Uterus (tissue), 4 donors: ENCODE measurements at places on chromosomes 2 and 18. TPM values are rescaled to one million over a fixed set of nuclear protein-coding genes. Genes with fewer than 3 reads are reported as not detected.

The HJURP gene
- not detected for total RNA-seq

The MLPH gene
- total RNA-seq = 3.2 TPM

The HNRNPA3 gene
- total RNA-seq = 56.4 TPM

DNA sequence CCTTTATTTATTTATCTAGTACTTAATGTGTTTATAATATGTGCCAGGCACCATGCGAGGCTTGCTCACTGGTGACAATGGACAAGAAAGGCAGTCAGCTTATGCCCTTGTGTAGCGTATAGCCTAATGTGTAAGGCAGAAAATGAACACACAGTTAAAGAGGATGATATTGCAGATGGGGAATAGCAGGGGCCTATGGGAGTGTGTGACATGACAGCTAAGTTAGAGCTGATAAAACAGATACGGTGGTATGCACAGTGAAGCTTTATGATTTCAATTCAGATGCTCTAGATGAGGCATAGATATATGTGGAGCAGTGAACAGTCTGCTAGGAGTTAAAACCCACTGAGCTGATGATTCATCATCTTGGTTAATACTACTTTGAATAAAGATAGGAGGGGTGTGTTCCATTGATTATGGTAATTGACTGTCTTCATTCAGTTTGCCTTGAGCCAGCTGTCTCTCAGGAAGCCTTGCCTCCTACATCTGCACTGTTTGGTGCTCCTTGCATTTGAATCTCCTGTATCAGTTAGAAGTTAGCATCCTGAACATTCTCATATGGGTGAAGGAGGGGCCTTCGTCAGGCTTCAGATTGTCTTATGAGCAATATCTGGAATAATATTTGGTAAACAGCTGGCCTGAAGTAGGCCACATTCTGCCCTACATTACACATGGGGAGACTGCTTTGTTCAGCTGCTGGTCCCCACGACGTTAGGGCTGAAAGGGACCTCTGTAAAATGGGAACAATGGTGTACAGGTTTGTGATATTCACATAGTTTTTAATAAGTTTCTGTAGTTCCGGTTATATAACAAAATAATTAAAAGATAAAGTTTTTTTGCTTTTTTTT is 13.2 kb downstream of the MAP4K4 start:
- no peaks in the 10 kb centered on the region for H3K27me3 ChIP-seq
- H3K4me1 ChIP-seq = no peaks in the 10 kb centered on the region
- no peak overlapping the region for H3K27ac ChIP-seq
- H3K4me3 ChIP-seq = no peak overlapping the region
- no peak for DNase-seq

DNA sequence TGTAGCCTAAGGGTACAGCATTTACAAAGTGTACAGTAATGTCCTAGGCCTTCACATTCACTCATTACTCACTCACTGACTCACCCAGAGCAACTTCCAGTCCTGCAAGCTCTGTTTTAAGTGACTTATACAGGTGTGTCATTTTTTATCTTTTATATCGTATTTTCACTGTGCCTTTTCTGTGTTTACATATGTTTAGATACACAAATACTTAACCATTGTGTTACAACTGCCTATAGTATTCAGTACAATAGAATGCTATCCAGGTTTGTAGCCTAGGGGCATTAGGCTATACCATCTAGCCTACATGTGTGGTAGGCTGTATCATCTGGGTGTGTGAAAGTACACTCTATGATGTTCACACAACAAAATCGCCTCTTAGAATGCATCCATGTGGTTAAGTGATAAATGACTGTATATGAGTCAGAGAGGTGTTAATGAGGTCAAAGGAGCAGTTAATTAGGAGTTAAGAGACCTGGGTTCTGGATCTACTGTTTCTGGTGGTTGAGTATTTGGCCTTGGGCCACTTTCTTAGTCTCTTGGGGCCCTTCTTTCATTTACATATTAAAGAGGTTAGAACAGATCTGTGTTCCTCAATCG is 149.1 kb downstream of the GREB1L start:
- no peak overlapping the region for H3K27ac ChIP-seq
- no peaks in the 10 kb centered on the region for H3K4me1 ChIP-seq

GRCh38 chr2:74617122-74617521 is 31.0 kb downstream of the M1AP start:
- H3K27me3 ChIP-seq = no peaks in the 10 kb centered on the region
- H3K4me3 ChIP-seq = no peak overlapping the region
- H3K4me1 ChIP-seq = no peaks in the 10 kb centered on the region
- no peak overlapping the region for H3K27ac ChIP-seq
- no peak for DNase-seq
- H3K36me3 ChIP-seq = no peaks in the 10 kb centered on the region

- no peaks in the 10 kb centered on the region for H3K4me1 ChIP-seq
- H3K4me3 ChIP-seq = no peak overlapping the region
- DNase-seq = no peak
- no peaks in the 10 kb centered on the region for H3K27me3 ChIP-seq
- H3K27ac ChIP-seq = no peak overlapping the region
- H3K36me3 ChIP-seq = no peaks in the 10 kb centered on the region
Measured at GRCh38 chr2:217177720-217178119, 317.9 kb upstream of the TNP1 start.

- no peaks in the 10 kb centered on the region for H3K36me3 ChIP-seq
- no peak overlapping the region for H3K27ac ChIP-seq
- no peaks in the 10 kb centered on the region for H3K4me1 ChIP-seq
- no peak overlapping the region for H3K4me3 ChIP-seq
- no peak for DNase-seq
- no peaks in the 10 kb centered on the region for H3K27me3 ChIP-seq
Measured at GRCh38 chr18:52722904-52723303, 382.9 kb downstream of the DCC start.

- H3K4me3 ChIP-seq = no peak overlapping the region
- H3K36me3 ChIP-seq = no peaks in the 10 kb centered on the region
- DNase-seq = no peak
- no peaks in the 10 kb centered on the region for H3K27me3 ChIP-seq
- no peak overlapping the region for H3K27ac ChIP-seq
Measured at GRCh38 chr2:53630026-53630606, 137.5 kb upstream of the CHAC2 start.
